Heart left ventricle (tissue), 16 donors: ENCODE measurements at places on chromosomes 2 and 18. TPM values are rescaled to one million over a fixed set of nuclear protein-coding genes. Genes with fewer than 3 reads are reported as not detected.

Gene CD302
- total RNA-seq: 9.9 TPM

Gene ABCG5
- total RNA-seq: not detected

Gene PIEZO2
- total RNA-seq: not detected

Gene TFCP2L1
- 0.04 TPM for total RNA-seq

Gene SPATA3
- not detected for total RNA-seq

Gene RAD51AP2
- 0.18 TPM for total RNA-seq

Gene CHRND
- total RNA-seq: not detected

Gene M1AP
- total RNA-seq: 0.21 TPM

Gene ALPG
- total RNA-seq: not detected

Gene ZAP70
- total RNA-seq: 0.52 TPM

Gene GPN1
- 22.3 TPM for total RNA-seq

Gene OTX1
- total RNA-seq: not detected

Gene DCDC2C
- not detected for total RNA-seq

Gene CCDC142
- total RNA-seq: 4.4 TPM

Gene IL36A
- total RNA-seq: not detected

Gene SS18
- total RNA-seq: 30.3 TPM

Gene C1QL2
- total RNA-seq: not detected

Gene BCL2L11
- 6.9 TPM for total RNA-seq

Gene GULP1
- total RNA-seq: 6.7 TPM

Gene MC4R
- total RNA-seq: not detected

Gene SLC9A2
- 0.09 TPM for total RNA-seq

Gene ZNF516
- 10.1 TPM for total RNA-seq

Gene DUSP28
- total RNA-seq: 17.6 TPM

Gene MERTK
- total RNA-seq: 6.5 TPM

Gene NCKAP1
- 113 TPM for total RNA-seq

Gene AMER3
- not detected for total RNA-seq

Gene LYPD1
- total RNA-seq: 0.69 TPM

Gene KCNJ13
- total RNA-seq: not detected

Gene PDCL3
- total RNA-seq: 18.9 TPM

Gene ALPP
- total RNA-seq: not detected

Gene UGT1A3
- total RNA-seq: not detected

Gene ST6GAL2
- 0.16 TPM for total RNA-seq

Gene FTCDNL1
- 4.7 TPM for total RNA-seq

Gene UGT1A10
- total RNA-seq: not detected

Gene SERPINB11
- not detected for total RNA-seq
